ENCODE measurements at places on chromosomes 5 and 9.

GRCh38 chr9:126664900-126665643 lies 51.3 kb downstream of the LMX1B start:
- no peak for DNase-seq

GRCh38 chr5:43140286-43140685 lies 19.6 kb downstream of the ZNF131 start:
- no peak for DNase-seq

- DNase-seq, result no peak
These were observed 69.9 kb downstream of the FGF1 start for GRCh38 chr5:142615948-142616347.

GRCh38 chr9:137968235-137968634 lies 90.7 kb downstream of the CACNA1B start:
- DNase-seq, result no peak

DNA sequence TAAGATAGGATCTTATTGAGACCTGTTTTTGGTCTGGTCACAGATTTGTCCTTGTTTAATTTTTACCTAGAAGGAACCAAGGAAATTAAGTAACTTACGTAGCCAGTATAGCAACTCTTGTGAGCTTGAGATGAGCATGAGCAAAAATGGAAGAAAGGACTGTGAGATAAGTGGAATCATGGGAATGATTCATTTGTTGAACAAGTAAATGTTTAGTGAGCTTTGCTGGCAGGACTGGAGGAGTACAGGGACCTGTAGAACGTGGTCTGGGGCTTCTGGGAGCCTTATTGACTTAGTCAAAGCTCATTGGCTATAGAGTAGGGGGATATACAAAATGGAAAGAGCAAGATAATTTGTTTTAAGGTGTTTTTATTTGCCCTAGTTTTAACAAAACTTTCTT lies 3.0 kb downstream of the RAD23B start:
- DNase-seq, result no peak

DNA sequence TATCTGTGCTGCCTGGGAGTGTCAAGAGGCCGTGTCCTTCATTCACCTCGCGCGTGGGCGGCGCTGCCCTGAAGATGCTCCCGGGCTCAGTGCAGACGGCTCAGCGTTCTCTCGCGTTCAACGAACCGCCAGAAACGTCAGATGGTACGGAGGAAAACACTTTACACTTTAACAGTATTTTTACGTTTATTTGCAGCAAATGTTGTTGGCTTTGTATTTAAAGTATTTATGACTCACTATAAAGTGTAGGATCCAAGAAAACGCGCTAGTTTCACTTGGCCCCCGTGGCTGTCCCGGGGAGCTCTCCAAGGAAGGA lies 544 bp upstream of the ERCC6L2 start:
- no peak for DNase-seq

DNA sequence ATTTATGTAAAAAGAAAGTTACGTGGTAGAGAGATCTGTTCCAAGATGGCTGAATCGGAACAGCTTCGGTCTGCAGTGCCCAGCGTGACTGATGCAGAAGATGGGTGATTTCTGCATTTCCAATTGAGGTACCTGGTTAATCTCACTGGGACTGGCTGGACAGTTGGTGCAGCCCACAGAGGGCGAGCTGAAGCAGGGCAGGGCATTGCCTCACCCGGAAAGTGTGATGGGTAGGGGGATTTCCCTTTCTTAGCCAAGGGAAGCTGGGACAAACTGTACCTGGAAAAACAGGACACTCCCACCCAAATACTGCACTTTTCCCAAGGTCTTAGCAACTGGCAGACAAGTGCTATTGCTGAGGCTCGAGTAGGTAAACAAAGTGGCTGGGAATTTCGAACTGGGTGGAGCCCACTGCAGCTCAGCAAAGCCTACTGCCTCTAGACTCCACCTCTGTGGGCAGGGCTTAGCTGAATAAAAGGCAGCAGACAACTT lies 13.1 kb upstream of the HSD17B4 start:
- no peak for DNase-seq

DNA sequence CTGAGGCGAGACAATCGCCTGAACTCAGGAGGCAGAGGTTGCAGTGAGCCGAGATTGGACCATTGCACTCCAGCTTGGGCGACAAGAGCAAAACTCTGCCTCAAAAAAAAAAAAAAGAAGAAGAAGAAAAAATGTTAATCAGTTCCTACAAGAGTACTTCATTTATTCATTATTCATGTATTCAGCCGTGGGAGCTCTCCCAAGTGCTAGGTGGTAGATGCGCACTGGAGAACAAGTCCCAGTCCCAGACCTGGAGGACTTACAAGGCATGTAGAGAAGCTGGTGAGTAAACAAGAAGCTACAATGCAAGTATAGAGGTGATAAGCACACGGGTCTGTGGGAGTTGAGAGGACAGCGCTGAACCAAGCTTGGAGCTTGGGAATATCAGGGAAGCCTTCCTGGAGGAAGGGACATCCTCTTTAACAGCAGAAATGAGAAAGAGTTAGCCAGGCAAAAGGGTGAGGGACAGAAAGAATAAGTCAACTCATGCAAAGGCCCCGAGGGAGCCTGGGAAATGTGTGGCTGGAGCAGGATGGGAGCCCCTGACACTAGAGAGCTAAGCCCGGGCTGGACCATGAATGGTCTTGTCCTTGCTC lies 17.4 kb upstream of the AQP7 start:
- no peak for DNase-seq

GRCh38 chr5:57710126-57710525 lies 227.5 kb upstream of the ACTBL2 start:
- no peak for DNase-seq

GRCh38 chr5:149581192-149581861 lies at the start of gene ARHGEF37:
Gene ARHGEF37, plus strand, starts transcription at chr5:149581498. Its CDS starts 16,272 bp downstream, at chr5:149597770.
- DNase-seq, result peak; percentile 29

DNA sequence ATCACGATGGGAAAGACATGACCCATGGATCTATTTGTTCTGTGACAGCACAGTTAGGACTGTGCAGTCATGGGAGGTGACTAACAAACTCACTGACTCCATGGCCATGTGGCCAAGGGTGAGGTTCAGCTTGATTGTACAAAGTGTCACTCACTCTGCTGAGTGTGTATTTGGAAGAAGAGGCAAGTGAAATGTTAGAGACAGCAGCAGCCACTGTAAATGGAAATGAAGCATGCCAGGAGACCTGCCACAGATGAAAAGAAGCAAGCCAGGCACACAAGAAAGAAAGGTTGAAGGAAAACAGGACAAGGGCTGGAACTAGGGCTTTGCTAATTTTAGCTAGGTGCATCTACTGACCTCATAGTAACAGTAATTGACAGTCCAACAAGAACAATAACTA lies 42.7 kb upstream of the PALM2AKAP2 start:
- no peak for DNase-seq

DNA sequence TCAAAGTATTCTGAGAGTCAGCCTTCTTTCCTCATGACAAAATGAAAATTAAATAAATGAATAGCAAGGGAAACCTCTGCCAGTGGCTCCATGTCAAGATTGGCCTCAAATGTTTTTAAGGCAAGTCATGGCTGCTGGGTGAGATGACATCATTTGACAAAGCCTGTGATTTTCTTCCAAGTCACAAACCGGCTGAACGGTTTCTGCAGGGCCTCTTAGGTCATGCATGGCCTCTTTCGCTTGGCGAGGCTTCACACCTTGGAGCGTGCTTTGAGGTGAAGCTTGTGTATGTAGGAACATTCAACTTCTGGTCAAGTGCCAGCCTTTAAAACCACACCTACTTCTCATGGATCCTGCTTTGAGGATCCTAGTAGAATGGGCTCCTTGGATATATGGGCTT lies 161.0 kb upstream of the ZNF618 start:
- DNase-seq, result no peak

DNA sequence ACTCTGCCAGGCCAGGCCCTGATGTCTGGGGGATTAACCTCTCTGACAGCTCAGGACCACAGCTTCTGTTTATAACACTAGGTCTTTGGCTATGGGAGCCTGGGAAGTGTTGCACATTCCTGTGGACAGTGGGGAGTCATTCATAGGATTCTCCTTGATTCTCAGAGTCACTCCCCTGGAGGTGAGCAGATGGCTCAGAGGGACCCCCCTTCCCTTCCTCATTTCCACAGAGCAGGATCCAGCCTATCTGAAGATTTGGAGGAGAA lies 60.2 kb downstream of the NRG2 start:
- no peak for DNase-seq

GRCh38 chr5:56322592-56322991 lies 89.5 kb upstream of the ANKRD55 start:
- no peak for DNase-seq

DNA sequence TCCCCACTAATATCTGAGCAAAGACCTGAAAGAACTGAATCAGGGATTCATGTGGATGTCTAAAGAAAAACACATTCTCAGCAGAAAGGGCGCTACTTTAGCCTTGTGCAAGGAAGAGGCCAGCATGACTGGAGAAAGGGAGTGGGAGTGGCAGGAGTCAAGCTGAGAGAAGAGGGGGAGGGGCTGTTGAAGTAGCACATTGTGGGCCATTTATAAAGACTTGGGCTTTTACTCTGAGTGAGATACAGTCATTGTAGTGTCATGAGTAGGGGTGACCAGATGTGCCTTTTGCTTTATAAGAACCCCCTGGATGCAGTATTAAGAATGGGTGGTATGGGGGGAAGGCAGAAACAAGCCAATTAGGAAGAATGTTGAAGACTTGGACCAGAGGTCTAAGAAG lies 452.8 kb downstream of the ENC1 start:
- DNase-seq, result no peak

- DNase-seq, result no peak
These were observed 46.1 kb downstream of the SLC25A46 start for GRCh38 chr5:110784901-110785300.

- DNase-seq, result no peak
These were observed 544.0 kb downstream of the ACTL7B start for GRCh38 chr9:108311745-108312144.

DNA sequence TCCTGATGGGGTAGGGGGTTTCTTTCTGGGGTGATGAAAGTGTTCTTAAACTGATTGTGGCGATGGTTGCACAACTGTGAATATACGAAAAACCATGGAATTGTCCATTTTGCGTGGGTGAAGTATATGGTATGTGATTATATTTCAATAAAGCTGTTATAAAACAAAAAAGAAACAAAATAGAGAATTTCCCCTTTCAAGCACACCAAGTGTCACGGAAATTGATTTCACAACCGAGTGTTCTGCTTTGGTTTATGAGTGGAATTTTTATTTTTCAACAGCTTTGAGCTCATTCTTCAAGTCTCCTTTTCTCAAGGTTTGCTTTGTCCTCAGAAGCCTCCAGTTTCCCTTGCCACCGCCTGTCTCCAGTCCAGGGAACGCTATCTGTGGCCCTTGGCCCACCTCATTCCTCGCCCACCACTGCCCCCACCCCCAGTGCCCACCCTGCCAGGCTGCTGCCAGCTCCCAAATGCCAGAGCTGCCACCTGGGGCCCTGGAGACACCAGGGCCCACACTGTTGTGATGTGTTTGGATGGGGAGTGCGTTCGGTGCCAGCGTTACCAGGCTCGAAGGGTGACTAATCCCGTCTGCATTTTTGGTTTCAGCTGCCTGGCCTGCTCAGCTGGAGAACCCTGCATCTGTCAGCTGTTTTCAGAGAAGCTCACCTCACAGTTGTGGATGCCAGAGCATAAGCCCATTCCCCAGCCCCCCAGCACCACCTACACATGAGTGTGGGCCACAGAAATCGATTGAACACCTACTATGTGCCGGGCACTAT lies 30.4 kb downstream of the DUSP1 start:
- DNase-seq, result no peak

GRCh38 chr9:114403153-114403756 lies 15.5 kb upstream of the AKNA start:
- DNase-seq, result no peak

DNA sequence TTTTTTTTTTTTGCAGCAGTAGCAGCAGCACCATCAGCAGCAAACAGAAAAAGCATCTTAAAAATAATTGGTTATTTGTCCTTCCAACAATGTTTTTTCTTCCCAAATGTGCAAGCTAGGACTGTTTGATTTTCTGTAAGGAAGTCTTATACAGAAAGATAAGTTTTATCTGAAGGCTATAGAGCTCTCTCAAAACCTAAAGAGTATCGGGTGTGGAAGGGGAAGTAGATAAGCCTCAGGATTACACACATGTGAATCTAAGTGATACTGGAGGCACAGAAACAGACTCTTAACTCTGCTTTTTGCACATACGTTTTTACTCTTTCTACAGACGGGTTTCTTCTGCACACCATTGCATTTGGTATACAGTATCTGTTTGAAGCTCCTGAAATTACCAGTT lies 184.4 kb upstream of the FTMT start:
- no peak for DNase-seq

- DNase-seq, result no peak
These were observed 50.8 kb downstream of the SERINC5 start for GRCh38 chr5:80204808-80205614.

- no peak for DNase-seq
These were observed 326.5 kb upstream of the PRR16 start for GRCh38 chr5:120137582-120137981.

- no peak for DNase-seq
These were observed 4.0 kb downstream of the RNF183 start for GRCh38 chr9:113298924-113299770.

DNA sequence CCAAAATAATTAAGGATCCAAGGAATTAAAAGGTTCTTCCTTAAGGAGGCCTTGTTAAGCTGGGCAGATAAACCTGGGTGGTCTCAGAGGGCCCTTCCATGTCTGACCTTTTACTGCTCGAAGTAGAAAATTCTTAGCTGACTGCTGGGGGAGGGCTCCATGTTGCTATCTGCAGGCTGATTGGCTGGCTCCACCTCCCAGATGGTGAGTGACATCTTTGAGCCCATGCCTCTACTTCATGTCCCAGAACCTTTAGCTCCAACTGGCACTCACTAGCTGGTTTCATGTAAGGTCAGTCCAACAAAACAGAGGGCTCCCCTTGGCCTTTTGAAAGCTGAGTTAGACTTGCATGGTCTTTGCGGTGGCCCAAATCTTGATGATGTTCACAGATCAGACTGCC lies 188.2 kb downstream of the PAX5 start:
- no peak for DNase-seq

GRCh38 chr9:89225587-89225986 lies 47.0 kb upstream of the SHC3 start:
- DNase-seq, result no peak

GRCh38 chr9:131693651-131694597 lies 46.0 kb downstream of the RAPGEF1 start:
- DNase-seq, result no peak

DNA sequence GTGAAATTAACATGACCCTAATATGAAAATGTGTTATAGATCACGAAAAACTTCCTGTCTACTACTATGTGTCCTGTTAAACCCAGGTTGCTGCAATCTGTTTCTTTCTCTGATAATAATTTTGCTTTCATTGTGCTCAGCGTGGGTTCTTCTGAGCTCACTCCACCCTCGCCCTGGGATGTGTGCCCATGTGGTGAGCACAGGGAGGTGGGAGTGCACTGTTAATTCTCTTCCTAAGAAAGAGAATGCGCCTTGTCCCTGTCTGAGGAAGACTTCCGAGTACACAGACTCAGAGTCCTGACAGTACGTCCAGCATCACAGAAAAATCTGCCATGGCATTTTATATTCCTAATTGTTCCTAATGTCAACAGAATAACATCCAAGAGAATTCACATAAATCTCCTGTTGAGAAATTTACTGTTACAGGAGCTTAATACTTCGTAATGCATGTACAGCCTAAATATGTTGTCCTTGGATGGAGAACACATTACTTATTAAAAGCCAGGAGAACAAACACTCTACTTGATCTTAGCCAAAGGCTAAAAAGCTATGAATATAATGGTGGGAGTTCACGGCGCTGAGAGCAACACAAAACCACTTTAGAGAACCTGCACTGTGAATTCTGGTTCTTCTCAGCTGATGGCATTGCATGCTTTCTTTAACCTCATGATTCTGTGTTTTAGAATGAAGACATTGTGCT lies 102.6 kb downstream of the PDE4D start:
- DNase-seq, result no peak

GRCh38 chr9:113474360-113475028 lies 11.0 kb downstream of the RGS3 start:
- no peak for DNase-seq

GRCh38 chr5:111681414-111682120 lies 75.4 kb downstream of the NREP start:
- no peak for DNase-seq

All from GM06990 (cell line).